ENCODE measurements at places on chromosomes 4 and X.

DNA sequence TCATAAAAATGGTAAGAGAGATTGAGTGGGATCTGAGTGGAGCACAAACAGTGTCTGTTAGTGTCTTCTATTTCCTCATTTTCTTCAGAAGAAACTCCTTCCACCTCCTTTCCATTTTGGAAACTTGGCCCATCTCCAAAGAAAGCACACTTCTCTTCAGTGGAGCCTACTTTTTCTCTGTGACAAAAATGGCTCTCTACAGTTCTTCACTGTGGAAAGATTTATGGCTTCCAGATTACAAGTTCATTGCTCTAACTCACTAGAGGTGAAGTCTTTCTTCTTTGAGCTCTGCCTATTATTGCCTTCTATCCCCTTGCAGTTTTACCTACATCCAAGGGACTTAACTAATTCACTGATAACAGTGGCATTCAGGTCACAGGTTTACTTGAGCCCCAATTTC is 325.8 kb downstream of the ANTXR2 start:
- no peak for DNase-seq

DNA sequence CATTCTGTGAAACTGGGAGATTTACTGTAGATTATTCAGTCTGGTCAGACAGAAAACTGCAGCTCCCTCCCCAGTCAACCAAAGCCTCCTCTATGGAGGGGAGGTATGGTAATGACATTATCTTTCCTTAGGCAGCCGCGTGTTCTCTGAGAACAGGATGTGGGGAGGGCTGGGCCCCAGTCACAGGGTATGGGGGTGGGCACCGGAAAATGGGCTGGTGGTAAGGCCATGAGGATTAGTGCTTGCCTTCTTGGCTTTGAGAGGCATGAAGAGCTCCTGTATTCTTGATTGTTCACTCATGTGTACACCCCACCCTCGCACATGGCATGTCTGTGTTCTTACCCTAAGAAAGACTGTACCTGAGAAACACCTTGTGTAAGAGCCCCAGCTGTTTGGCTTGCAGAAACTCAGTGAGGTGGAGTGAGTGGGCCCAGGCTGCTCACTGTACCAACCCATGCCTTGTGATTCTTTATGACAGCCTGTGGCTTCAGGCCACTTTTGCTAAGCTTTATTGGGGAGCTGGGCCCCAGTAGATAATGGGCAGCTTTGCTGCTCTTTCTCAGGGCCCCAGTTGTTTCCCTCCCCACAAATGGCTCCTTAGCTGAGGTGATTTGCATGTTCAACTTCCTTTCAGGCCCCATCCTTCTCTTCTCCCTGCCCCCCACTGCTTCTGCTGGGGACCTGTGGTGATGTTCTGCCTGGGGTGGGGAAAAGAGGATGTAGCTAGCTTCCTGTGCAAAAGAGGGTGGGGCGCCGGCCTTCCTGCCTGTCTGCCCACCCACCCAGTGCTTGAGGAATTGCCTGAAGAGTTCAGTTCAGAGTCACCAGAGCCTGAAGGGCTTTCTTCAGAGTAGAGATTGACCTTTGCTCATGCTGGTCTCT is 30.7 kb downstream of the MSN start:
- DNase-seq, result peak; percentile 68

DNA sequence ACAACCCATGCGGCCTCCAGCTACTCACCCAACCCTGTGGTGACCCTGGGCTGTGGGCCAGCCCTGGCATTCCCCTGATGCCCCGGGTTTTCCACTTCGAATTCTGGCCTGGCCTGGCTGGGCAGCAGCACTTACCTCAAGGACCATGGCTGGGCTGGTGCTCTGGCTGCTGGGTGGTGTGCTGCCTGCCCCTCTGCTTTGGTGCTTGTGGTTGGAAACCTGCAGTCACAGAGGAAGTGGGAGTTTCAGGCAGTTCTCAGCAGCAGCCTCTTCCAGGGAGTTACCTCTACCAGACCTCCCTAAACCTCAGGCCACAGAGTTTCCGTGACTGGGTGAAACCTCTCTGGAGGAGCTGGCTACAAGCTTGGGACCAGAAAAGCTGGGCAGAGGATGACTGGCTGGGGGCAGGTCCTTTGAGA is at the start of gene CXCR3:
TSS of gene CXCR3 (minus strand) at position 209 of the 419 bp plus-strand sequence. CDS start at position 147, 62 bp downstream.
- peak; percentile 64 for DNase-seq

- no peak for DNase-seq
These were observed 25.5 kb downstream of the BBS12 start for GRCh38 chr4:122758033-122758432.

DNA sequence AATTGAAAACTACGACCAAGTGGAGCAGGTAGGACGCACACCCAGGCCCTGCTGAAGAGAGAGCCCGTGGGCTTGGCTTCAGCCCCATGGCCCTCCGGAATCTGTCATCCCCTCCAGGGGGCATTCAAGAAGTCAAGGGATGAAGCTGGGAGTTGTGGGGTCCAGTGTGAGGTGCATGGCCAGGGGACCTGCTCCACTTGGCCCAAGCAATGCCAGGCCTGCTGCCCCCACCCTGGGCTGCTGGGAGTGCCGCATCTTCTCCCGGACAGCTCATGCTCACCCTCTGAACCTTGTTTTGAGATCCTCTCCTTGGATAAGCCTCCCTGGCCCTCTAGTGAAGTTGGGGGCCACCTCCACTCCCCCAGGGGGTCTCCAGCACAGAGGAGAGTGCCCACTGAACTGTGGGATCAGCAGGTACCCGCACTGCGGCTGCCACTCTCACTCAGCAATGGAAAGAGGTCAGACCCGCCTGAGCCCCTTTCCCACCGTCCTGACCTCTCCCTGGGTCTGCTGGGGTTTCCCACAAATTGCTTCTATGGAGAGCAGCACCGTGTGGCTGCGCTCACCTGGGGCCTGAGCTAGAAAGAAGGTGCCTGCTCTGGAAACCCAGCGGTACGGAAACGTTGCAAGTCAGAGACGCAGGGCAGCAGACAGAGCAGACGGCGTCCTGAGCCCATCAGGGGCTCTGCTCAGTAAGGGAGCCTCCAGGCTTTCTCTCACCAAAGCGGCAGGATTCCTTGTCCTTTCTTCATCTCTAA is 5.0 kb upstream of the ABLIM2 start:
- no peak for DNase-seq

Data from NK-92 treated with Interleukin-12 subunit alpha and Interleukin-12 subunit beta, amount 100 ng/mL, for 24 hours (cell line).